ENCODE measurements at places on chromosomes 3 and 15.

GRCh38 chr15:83565553-83566159, 88.3 kb upstream of the ADAMTSL3 start:
- DNase-seq: no peak

GRCh38 chr3:3654916-3655315, 144.3 kb upstream of the LRRN1 start:
- no peak for DNase-seq

GRCh38 chr3:10753964-10754363, 62.1 kb upstream of the SLC6A11 start:
- DNase-seq: no peak

DNA sequence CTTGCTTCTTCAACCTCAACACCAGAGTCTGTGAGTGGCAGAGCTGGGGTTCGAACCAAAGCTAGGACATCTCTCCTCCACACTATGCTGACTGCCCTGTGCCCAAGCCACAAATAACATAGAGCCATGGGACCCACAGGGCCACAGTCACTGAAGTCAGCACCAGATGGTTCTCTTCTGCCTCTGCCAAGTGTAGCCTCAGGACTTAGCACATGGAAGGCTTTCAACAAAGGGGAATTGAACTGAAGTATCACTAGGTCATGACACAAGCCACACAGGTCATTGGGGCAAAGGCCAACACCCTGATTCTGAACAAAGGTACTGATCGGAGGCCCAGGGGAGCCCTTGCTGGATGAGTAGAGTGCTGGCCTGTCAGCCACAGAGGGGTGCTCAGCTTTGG, 83.6 kb downstream of the BDH1 start:
- no peak for DNase-seq

DNA sequence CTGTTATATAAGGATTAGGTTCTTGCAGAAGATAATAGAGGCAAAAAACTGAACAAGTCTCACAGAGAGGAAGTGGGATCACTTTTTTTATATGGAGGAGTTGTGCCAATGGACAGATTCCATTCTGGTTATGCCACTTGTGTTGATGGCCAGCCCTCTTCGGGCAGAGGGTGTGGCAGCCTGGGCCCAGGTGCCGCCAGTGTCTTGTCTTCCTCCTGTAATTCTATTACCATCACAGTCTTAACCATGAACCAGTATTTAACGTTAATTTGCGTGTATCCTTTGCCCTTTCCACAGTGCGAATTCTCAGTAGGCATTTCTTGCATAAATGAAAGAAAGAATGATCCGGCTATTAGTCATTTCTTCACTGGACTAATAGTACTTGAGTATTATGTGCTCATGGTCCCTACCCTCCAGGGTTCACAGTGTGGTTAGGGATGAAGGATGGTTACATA, 7.0 kb upstream of the USP4 start:
- DNase-seq: no peak

- DNase-seq: no peak
Observed at GRCh38 chr3:139295040-139295439, 48.8 kb upstream of the MRPS22 start.

DNA sequence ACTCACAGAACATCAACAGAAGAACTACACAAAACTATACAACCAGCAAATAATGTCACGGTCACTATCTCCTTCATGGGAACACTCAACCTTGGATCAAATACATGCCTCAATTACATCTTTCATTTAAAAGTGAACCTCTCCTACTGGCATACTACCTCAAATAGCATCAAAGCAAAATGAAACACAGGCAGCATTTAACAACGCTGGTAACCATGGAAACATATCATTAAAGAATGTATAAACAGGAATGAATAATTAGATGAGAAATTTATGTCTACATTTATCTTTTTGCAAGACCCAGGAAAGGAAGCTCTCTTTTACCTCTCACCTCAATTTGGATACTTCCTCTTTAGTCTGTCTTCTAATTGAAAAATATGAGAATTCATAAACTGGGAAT, 172.4 kb downstream of the SPATA16 start:
- DNase-seq: no peak

DNA sequence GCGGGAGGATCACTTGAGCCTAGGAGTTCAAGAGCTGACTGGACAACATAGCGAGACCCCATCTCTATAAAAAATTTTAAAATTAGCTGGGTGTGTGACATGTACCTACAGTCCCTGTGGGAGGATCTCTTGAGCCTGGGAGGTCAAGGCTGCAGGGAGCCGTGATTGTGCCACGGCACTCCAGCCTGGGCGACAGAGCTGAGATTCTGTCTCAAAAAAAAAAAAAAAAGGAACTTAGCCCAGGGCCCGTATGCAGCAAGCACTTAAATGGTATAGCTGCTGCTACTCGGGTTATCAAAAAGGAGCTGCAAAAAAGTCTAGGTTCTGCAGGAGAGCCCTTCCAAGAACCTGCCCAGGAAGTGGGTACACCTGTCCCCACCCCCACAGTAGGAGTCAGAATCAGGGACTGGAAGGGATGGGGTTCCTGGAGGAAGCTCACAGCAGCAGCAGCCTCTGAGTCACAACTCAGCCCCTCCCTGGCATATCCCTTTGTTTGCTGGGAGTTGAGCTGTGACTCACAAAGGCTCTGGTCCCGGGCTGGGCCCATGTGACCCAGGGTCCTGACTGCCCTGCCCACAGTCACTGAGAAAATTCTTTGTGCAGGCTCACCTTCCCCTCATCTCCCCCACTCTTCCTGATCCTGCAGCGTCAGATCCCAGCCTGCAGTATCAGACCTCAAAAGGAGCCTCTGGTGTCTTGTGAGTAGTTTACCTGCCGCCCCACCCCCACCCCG, at the start of gene SPATA12:
Gene SPATA12, plus strand, starts transcription at position 576 of the 733 bp plus-strand sequence. CDS start 13,031 bp downstream, outside the sequence.
- DNase-seq: no peak

GRCh38 chr3:131608296-131608695, 105.5 kb upstream of the MRPL3 start:
- no peak for DNase-seq

DNA sequence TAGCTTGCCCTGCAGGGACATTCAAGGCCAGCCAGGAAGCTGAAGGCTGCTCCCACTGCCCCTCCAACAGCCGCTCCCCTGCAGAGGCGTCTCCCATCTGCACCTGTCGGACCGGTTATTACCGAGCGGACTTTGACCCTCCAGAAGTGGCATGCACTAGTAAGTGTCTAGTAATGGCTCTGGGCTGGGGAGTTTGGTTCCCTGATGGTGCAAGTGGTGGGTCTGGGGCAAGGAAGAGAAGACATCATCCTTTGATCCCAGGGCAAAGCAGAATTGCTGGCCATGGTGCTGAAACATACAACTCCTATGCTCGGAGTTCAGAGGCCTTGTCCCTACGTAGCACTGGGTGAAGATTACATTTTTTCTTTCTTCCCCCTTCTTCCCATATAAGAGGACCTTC, 311.4 kb downstream of the EPHB1 start:
- no peak for DNase-seq

DNA sequence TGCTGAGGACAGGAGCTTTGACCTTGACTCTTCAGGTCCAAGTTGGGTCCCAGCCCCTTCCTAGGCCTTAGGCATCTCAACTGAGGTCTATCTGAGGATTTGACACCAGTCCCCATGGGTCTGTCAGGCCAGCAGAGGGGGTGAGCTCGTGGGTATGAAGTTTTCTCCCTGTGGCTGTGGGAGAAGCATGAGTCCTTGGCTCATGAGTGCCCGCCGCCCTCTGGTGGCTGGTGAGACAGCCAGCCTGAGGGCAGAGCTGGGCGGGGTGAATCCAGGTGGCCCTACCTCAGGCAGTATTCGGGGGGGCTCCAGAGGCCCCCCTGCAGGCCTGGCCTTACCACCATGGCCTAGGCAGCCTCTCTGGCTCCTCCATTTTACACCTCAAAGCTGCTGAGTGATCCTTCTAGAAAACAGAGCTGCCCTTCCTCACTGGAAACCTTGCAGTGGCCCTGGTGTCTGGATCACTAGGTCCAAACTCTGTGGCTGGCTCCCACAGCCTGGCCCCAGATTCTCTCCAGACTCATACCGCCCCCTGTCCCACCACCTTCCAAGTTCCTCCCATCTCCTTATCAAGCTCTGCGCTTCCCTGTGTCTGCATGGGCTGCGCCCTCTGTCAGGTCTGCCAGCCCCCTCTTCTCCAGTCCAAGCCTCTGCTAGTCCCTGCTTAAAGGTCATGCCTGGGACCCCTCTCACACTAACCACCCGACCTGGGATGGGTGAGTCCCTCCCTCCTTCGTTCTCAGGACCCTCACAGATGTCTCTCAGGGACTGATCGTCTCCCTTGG, 16.1 kb downstream of the SH2D7 start:
- no peak for DNase-seq

- no peak for DNase-seq
Observed at GRCh38 chr3:187678726-187679268, 8.6 kb upstream of the SST start.

- no peak for DNase-seq
Observed at GRCh38 chr3:12584083-12584482, 27.2 kb downstream of the MKRN2 start.

- DNase-seq: no peak
Observed at GRCh38 chr3:158679547-158680000, 7.1 kb upstream of the LXN start.

GRCh38 chr15:71577071-71577470, 233.3 kb upstream of the NR2E3 start:
- DNase-seq: no peak

DNA sequence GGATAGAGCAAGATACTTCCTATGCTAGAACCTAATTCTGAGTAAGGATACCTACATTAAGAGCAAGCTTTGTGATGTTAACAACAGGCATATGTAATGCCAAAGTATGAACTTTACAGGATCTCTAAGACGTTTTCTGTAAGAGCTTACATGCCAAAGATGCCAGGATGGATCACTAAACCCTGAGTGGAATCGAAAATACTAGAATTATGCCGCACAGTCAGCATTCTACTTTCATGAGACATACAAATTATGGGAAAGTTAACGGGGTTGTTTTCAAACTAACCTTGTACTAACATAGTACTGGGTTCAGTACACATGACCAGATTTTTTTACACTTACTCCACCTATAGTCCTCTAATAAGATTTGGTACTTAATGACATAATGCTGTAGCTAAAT, 55.1 kb downstream of the AAGAB start:
- DNase-seq: no peak

DNA sequence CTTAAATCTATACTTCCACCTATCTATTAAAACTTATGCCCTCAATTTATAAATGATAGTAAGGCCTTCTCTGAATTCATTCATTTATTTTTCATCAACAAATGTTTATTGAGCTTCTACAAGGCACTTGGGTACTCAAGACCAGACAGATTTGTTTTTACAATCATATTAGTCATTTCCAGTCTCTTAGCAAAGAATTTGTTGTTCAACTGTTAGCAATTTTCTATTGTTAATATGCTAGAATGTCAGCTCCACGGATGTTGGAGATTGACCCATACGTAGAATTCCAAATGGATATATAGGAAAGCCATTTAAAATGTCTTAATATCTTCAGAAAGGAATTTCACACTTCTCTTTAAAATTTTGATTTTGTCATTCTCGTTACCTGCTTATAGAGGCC, 36.7 kb downstream of the ZBTB38 start:
- DNase-seq: no peak

DNA sequence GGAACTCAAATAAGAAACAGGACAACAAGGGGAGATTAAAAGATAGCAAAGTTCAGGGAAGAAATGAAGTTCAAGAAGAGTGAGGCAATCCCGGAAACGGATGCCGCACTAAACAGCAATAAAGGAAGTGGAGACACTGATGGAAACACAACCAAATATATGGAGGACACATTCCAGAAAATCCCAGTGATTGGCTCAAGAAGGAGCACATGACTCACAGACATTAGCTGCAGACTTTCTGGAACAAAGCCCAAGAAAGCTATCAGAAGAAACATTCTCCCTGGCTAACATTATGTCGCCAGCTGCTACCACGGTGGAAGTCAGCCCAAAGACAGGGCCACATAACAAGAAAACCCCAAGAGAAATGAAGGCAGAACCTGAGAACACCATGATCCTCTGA, 18.1 kb upstream of the VGLL4 start:
- no peak for DNase-seq

GRCh38 chr15:59933607-59934006, 70.5 kb upstream of the FOXB1 start:
- no peak for DNase-seq

DNA sequence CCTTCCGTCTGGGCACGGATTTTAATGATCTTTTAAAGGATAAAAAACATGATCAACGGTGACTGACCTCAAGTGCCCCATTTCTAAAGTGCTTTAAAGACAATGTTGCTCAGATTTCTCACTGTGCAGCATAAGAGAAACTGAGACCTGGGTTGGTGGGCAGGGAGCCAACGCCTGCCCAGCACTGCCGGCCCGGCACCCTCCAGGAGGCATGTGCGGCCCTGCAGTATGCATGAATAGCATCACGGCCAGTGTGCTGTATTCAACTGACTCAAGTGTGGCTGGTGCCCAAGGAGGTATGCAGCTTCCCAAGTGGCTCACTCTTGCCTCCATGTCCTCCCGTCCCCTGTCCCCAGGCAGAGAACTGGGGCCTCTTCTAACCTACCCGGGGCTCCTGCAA, 30.3 kb downstream of the SEC61A1 start:
- no peak for DNase-seq

- DNase-seq: no peak
Observed at GRCh38 chr3:187742351-187743171, 2.7 kb downstream of the BCL6 start.

GRCh38 chr3:171353423-171353822, 106.8 kb downstream of the TNIK start:
- DNase-seq: no peak

DNA sequence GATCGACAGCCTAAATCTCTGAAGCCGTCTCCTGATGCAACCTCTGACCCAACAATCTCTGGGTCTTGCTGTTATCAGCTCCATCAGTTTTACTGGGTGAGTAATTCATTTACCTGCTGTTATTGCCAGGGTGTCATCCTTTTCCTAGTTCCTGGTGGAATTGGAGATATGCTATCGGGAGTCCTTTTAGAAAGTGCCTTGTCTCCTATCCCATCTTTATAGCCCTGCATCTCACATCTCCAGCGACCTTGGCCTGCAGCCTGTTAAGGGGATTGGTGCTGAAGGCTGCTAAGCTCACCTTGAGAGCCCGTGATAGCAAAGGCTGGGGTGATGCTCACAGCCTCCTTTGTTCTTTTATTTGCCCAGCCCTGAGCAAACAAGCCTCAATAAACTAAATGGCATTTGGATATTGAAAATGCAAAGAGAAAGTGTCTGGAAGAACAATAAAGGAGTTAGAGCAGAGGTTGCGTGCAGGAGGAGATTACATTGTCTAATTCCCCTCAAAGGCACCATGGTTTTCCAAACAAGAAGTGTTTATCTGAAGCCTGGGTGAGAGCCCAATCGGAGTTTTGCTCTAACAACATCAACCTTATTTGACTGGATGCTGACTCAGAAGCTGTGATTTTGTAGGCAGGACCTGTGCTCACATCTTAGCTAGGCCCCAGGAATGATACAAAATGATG, 101.8 kb downstream of the RPLP1 start:
- DNase-seq: peak; percentile 69

DNA sequence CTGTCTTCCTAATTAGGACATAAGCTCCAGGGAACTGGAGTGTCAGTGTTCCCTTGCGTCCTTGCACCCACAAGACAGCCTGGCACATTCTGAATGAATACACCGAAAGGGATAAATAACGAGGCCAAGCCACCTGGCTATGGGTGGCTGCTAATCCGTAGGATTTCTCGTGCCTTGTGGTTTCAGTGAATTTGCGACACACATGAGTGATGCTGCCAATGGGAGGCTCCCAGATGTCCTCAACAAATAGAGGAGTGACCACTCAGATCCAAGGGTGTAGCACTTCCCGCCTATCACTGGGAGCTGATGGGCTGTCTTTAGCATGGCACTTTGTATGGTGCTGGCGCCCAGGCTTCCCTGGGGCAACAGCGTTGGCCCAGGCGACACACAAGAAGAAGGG, 43.4 kb downstream of the APBA2 start:
- no peak for DNase-seq

Measured in NCI-H187 (cell line).